ENCODE measurements at places on chromosomes 7 and 10. TPM values are rescaled to one million over a fixed set of nuclear protein-coding genes. Genes with fewer than 3 reads are reported as not detected.
A peak's percentile ranks its signal among the peaks of the same experiment; 100 is the strongest.

AASS gene
- 9.3 TPM for total RNA-seq

MEOX2 gene
- total RNA-seq: 1.6 TPM

CYP2C8 gene
- total RNA-seq: 3.5 TPM

PLEKHS1 gene
- total RNA-seq: 10.1 TPM

GIMAP4 gene
- total RNA-seq: 37.6 TPM

JAKMIP3 gene
- total RNA-seq: 0.14 TPM

RBP3 gene
- not detected for total RNA-seq

DNA sequence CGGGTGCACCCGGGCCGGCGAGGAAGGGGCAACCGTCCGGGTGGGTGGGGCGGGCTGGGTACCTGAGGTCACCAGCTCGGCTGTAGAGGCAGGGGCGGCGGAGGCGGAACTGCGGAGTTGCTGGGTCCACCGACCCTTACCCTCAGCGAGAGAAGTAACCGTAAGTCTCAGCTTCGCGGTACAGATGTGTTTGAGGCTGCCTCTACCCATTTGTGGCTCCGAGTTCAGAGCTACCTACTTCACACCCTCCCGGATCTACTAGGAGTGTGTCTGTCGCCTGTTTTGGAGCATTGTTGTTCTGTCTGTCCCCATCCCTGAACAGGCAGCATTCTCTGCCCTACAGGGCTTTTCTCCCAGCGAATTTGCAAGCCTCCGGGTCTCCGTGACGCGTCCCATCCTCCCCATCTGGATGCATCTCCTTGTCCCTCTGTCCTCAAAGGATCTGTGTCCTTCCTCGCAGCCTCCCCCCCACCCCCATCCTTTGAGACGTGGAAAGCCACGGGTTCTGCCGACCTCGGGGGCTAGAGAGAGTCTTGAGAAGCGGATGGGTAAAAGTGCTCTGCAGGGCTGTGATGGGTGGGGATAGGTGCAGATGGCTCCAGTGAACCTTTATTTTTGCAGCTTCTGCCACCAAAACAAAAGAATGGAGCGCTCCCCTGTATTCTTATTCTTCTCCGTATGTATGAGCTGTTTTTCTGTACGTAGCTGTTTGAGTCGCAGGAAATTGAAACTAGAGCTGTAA is 757 bp downstream of the ANKIB1 start:
- H3K4me3 ChIP-seq: peak overlapping the region; percentile 81
- H3K27me3 ChIP-seq: no peaks in the 10 kb centered on the region
- no peaks in the 10 kb centered on the region for H3K36me3 ChIP-seq
- peak; percentile 15 for DNase-seq
- H3K4me1 ChIP-seq: peaks cover 40% of the 10 kb centered on the region

GRCh38 chr7:66099232-66099550 is 15.5 kb upstream of the CRCP start:
- no peak overlapping the region for H3K4me3 ChIP-seq
- H3K27me3 ChIP-seq: no peaks in the 10 kb centered on the region
- DNase-seq: peak; percentile 22
- peaks cover 15% of the 10 kb centered on the region for H3K4me1 ChIP-seq

GRCh38 chr10:97733256-97733655 is 3.7 kb upstream of the ZFYVE27 start:
- H3K36me3 ChIP-seq: no peaks in the 10 kb centered on the region
- H3K4me1 ChIP-seq: peaks cover 6% of the 10 kb centered on the region
- H3K27ac ChIP-seq: no peak overlapping the region
- no peaks in the 10 kb centered on the region for H3K27me3 ChIP-seq

DNA sequence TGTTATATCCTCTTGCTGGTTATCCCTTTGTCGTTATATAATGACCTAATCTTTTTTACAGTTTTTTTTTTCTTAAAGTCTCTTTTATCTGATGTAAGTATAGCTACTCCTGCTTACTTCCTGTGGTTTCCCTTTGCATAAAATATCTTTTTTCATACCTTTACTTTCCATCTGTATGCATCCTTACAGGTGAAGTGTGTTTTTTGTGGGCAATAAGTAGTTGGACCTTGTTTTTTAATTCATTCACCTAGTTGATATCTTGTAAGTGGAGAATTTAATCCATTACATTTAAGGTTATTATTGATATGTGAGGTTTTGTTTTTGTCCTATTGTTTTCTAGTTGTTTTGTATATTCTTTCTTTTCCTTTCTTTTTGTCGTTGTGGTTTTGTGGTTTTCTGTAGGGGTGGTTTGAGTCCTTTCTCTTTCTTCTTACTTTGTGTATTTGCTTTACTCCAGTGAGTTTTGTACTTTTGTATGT is 168.6 kb downstream of the MLLT10 start:
- no peaks in the 10 kb centered on the region for H3K36me3 ChIP-seq
- H3K4me1 ChIP-seq: no peaks in the 10 kb centered on the region
- no peak for DNase-seq
- H3K27ac ChIP-seq: no peak overlapping the region

DNA sequence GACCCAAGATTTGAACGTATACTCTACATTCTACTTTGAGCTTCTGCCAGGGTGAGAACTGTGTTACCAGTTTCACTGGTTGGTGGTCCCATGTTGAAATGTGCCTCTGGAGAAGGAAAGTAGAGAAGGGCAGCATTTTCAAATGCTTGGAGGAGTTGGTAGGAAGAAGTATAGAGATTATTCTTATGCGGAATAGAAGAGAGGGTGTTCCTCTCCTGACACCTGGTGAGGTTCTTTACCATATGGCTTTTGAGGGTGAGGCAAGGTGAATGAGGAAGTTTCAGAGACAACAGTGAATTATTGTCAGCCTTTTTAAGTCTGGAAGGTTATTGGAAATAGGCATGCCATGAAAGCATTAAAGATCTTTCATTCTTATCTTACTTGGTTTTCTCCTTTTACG is 34.3 kb downstream of the R3HCC1L start:
- H3K27me3 ChIP-seq: no peaks in the 10 kb centered on the region
- H3K4me3 ChIP-seq: no peak overlapping the region
- H3K27ac ChIP-seq: no peak overlapping the region
- H3K36me3 ChIP-seq: no peaks in the 10 kb centered on the region
- DNase-seq: no peak

GRCh38 chr7:1809601-1810258 is 139.7 kb downstream of the ELFN1 start:
- DNase-seq: no peak
- H3K4me1 ChIP-seq: no peaks in the 10 kb centered on the region
- H3K4me3 ChIP-seq: no peak overlapping the region

GRCh38 chr10:91250341-91250740 is 29.9 kb downstream of the PCGF5 start:
- H3K4me3 ChIP-seq: no peak overlapping the region
- peaks cover 3% of the 10 kb centered on the region for H3K4me1 ChIP-seq
- no peaks in the 10 kb centered on the region for H3K36me3 ChIP-seq
- no peak for DNase-seq
- H3K27me3 ChIP-seq: no peaks in the 10 kb centered on the region
- no peak overlapping the region for H3K27ac ChIP-seq

GRCh38 chr7:43199371-43200160 is 87.1 kb downstream of the HECW1 start:
- H3K4me3 ChIP-seq: no peak overlapping the region
- no peaks in the 10 kb centered on the region for H3K4me1 ChIP-seq
- H3K27me3 ChIP-seq: peaks cover 6% of the 10 kb centered on the region
- no peaks in the 10 kb centered on the region for H3K36me3 ChIP-seq
- no peak for DNase-seq
- H3K27ac ChIP-seq: no peak overlapping the region

DNA sequence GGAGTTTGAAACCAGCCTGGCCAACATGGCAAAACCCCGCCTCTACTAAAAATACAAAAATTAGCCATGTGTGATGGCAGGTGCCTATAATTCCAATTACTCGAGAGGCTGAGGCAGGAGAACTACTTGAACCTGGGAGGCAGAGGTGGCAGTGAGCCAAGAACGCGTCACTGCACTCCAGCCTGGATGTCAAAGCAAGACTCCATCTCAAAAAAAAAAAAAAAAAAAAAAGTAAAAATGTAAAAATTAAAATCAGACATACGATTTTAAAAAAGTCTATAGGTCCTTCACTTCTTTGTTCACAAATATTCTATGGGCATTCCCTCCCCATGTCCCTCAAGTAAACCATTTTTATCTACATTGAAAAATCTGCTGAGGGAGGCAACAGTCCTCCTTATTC is 34.9 kb upstream of the TLL2 start:
- no peak for DNase-seq
- no peaks in the 10 kb centered on the region for H3K36me3 ChIP-seq
- no peak overlapping the region for H3K27ac ChIP-seq
- H3K4me3 ChIP-seq: no peak overlapping the region

GRCh38 chr7:150340024-150340749 is 1.2 kb downstream of the RARRES2 start:
- H3K27me3 ChIP-seq: peaks cover 11% of the 10 kb centered on the region
- H3K4me1 ChIP-seq: peaks cover 51% of the 10 kb centered on the region
- peak overlapping the region; percentile 43 for H3K4me3 ChIP-seq
- peak overlapping the region; percentile 85 for H3K27ac ChIP-seq
- peak; percentile 65 for DNase-seq

DNA sequence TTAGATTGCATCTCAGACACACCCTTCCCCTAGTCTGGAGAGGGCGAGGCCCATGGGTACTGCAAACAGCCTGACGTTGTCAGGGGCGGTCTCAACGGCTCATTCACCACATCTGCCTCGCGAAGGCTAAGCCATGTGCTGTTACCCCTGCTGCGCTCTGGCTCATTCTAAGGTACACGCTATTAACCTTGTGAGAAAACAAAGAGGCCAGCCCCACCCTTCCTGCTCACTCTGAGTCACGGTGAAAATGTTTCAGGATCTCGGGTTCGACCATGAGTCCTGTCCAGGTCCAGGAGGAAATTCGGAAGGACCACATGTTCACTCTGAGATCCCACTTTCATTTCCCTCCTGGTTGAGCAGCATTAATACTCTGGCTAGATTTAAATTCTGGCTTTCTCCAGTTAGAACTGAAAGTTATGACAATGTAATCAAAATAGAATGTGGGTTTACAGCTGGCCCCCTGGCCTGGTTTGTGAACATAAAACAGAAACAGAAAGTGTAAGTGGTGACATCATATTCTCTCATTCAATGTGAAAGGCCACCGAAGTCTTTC is 55.2 kb downstream of the EGFR start:
- H3K4me3 ChIP-seq: no peak overlapping the region
- no peaks in the 10 kb centered on the region for H3K27me3 ChIP-seq
- DNase-seq: peak; percentile 91
- H3K27ac ChIP-seq: peak overlapping the region; percentile 86

- H3K4me1 ChIP-seq: no peaks in the 10 kb centered on the region
- H3K27me3 ChIP-seq: no peaks in the 10 kb centered on the region
- no peak for DNase-seq
- H3K27ac ChIP-seq: peak overlapping the region; percentile 49
- H3K4me3 ChIP-seq: no peak overlapping the region
Measured at GRCh38 chr7:92485267-92485892, 7.6 kb upstream of the ERVW-1 start.

DNA sequence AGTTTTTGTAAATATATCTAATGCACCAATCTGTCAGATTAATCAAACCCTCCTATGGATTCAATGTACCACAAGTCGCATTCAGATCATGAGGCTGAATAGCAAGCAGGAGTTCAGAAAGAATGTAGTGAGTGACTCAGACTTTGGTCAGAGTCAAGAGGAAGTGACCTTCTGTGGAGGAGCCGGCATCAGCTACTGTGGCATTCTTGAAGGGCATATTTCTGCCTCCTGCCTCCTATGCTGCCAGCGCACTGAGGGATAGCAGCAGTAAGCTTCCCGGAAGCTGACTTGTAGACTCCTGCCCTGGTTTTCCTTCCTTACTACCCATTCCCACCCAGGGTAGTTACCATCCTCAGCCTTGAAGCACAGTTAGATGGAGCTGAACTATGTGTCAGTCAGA is 867.5 kb downstream of the NRG3 start:
- no peaks in the 10 kb centered on the region for H3K4me1 ChIP-seq
- no peaks in the 10 kb centered on the region for H3K36me3 ChIP-seq
- DNase-seq: no peak
- no peak overlapping the region for H3K4me3 ChIP-seq
- no peak overlapping the region for H3K27ac ChIP-seq
- H3K27me3 ChIP-seq: no peaks in the 10 kb centered on the region

DNA sequence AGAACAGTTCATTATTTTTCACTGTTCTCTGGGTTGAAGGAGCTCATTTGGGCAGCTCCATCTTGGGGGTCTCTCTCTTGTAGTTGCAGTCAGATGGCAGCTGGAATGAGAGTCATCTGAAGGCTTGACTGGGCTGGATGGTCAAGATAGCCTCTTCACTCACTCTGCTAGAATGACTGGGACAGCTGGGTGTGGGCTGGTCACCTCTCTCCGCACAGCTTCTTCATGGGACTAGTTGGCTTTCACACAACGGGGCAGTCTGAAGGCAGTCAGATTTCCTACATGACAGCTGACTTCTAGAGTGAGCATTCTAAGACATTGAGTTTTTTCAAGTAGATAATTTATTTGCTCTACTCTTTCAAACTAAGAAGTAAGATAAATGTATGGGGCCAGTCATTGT is 13.1 kb downstream of the PLEKHA1 start:
- H3K27me3 ChIP-seq: no peaks in the 10 kb centered on the region
- no peaks in the 10 kb centered on the region for H3K36me3 ChIP-seq
- no peak overlapping the region for H3K4me3 ChIP-seq
- H3K27ac ChIP-seq: no peak overlapping the region

DNA sequence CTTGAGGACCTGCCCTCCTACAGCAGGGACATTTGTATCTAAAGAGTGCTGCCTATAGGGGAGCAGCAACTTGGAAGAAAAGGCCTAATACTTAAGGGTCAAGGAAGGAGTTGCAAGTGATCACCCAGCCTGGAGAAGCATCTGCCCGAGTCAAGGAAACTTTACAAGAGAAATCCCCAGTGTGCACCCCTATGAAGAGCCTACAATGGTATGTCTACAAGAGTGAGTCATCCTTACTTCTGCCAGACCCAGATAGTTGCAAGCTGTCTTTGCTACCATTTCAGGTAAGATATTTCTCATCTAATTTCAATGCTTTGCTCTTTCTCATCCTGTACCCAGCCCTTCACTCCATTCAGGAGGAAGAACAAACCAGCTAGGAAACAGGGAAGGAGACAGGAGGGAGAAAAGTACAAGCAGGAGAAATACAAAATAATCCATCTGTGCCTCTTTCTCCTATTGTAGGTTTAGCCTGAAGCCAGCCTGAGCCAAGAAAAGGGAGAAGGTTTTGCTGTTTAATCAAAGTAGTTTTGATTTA is 34.4 kb upstream of the AGR3 start:
- no peak overlapping the region for H3K27ac ChIP-seq
- H3K4me1 ChIP-seq: peaks cover 15% of the 10 kb centered on the region
- no peaks in the 10 kb centered on the region for H3K36me3 ChIP-seq

- no peak overlapping the region for H3K27ac ChIP-seq
- no peaks in the 10 kb centered on the region for H3K4me1 ChIP-seq
- H3K4me3 ChIP-seq: no peak overlapping the region
- no peaks in the 10 kb centered on the region for H3K27me3 ChIP-seq
Measured at GRCh38 chr7:33100770-33101169, 8.4 kb downstream of the RP9 start.

- peak overlapping the region; percentile 87 for H3K27ac ChIP-seq
- H3K36me3 ChIP-seq: no peaks in the 10 kb centered on the region
- DNase-seq: no peak
- no peaks in the 10 kb centered on the region for H3K27me3 ChIP-seq
- no peak overlapping the region for H3K4me3 ChIP-seq
- H3K4me1 ChIP-seq: peaks cover 56% of the 10 kb centered on the region
Measured at GRCh38 chr7:30914596-30914995, 2.9 kb downstream of the AQP1 start.
